ENCODE measurements at places on chromosomes 13 and 19.

DNA sequence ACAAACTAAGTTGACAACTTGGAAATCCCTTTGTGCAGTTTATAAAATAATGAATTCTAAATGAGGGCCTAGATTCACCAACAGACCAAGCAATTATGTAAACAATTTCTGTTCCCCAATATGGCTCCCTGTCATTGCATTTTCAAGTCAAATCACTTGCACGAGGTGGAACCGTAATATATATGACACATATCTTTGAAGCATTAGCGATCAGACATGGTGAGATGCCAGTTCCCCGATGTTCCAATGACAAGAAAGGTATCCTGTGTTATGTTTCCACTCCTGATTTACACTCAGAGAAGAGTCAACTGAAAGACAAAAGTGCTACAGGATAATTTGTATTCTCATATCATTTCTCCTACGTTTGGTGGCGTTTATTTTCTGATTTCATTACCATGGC lies 108.5 kb upstream of the TDRD3 start:
- DNase-seq: no peak

DNA sequence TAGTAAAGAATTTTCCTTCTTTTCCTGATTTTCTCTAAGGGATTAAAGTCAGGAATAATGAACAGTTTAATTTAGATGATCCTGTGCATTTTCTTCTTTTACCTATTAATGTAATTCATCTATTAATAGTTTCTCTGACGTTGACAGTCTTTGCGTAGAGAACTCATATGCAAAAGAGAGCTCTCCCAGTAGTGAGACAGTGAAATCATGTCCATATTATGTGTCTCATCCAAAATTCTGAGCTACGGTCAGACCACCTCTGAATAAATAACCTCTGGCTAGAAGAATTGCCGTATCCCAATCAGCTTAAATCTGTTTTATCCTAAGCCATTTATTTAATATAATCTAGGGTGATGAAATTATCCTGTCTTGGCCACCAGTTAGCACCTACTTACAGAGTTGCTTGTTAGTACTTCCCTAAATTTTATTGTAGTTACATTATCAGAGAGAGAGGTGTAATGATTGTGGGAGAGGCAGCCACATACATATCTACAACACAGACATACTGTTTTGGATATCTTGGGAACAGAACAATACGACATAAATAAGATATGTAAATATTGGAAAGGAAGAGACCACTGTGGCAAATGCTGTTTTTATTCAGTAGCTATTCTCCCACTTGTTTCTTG lies 30.7 kb downstream of the PDS5B start:
- no peak for DNase-seq

DNA sequence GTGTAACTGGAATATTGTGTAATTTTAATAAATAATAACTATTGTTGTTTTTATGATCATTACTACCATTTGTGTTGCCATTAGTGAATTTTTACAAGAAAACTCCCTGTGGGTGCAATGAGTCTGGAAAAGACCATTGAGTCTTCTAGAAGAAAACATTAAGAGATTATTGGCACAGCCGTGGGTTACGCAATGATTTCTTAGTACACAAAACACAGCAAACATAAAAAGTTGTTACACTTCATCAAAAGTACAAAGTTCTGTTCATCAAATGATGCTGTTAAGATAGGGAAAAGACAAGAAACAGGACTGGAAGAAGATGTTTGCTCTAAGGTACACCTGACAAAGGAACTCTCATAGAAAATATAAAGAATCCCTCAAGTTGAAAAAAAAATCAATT lies 41.6 kb downstream of the ZNF331 start:
- no peak for DNase-seq

DNA sequence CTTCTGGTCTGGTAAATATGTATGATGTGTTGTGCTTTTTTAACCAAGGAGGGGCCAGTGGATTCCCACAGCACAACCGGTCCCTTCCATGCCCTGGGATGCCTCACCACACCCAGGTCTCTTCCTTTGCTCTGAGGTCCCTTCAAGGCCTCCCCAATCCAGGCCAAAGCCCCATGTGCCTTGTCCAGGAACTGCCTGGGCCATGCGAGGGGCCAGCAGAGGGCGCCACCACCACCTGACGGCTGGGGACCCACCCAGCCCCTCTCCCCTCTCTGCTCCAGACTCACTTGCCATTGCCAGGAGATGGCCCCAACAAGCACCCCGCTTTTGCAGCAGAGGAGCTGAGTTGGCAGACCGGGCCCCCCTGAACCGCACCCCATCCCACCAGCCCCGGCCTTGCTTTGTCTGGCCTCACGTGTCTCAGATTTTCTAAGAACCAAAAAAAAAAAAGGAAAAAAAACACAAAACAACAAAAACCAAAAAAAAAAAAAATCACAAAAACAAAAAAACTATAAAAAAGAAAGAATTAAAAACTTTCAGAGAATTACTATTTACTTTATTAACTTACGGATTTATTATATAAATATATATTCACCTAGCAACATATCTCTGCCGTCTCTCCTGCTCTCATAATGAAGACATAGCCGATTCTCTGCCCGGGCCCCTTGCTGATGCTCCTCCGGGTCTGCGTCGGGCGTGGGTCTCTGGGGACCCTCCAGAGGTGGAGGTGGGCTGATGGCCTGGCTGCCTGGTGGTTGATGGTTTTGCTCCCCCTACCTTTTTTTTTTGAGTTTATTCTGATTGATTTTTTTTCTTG lies 14.4 kb downstream of the CAPN12 start:
- DNase-seq: peak; percentile 46

DNA sequence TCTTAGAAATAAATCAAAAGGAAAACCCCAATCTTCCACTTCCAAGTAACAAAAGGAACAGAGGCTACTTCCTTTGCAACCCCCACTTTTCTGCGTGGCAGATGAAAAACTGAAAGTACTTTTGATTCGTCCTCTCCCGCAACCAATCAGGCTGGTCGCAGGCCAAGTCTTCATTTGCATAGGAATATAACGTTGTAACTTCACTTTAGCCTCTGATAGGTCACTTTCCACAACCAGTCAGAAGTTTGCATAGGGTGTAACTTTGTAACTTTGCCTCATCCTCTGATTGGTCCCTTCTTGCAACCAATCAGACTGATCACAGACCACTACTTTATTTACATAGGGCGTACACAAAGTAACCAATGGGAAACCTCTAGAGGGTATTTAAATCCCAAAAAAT lies 37.2 kb downstream of the TGDS start:
- DNase-seq: no peak

GRCh38 chr19:30446850-30447552 lies 74.8 kb downstream of the ZNF536 start:
- peak; percentile 2 for DNase-seq

GRCh38 chr19:1851654-1852580 lies 3.6 kb upstream of the REXO1 start:
- DNase-seq: no peak

DNA sequence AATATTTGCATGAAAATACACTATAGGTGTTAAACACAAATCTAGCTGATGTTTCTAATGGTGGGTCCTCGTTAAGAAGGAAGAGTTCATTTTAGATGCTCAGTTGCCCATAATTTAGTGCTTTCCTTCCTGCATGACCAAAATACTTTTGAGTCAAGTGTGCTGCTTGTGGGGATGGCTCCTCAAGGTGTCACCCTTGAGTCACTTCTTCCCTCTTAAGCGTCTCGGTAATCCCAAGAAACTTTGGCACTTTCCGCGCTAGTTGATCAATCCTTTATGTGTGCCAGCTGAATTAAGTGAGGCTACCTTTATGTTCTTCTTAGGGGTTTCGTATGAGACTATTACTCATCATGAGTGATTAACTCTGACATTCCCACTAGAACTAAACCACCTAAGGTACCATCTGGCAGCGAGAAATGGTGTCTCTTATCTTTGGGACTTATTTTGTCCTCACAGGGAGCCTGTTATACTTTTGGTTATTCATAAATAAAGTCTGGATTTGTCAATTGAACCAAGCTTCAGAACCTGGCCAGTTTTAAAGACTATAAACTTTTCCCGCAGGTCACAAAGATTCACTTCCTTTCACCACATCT lies 106.8 kb downstream of the NHLRC3 start:
- peak; percentile 28 for DNase-seq

GRCh38 chr13:53775807-53776206 lies 747.2 kb downstream of the OLFM4 start:
- DNase-seq: no peak

GRCh38 chr19:55678121-55678671 lies 3.2 kb downstream of the EPN1 start:
- DNase-seq: no peak

DNA sequence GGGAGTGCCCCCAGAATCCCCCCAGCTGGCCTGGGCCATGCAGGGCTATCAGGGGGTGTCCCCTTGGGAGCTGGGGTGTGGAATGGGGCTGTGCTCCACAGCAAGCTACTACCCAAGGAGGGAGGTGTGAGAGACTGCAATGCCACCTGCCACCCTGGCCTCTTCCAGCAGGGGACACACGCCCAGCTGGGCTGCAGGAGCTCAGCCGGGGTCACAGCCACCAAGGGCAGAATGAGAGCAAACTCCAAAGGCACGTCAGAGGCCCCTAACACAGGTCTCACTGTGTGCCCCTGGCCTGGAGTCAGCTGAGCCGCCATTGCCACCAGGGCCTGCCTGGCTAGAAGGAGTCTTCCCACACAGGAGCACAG lies 55.5 kb downstream of the MLLT1 start:
- DNase-seq: no peak

DNA sequence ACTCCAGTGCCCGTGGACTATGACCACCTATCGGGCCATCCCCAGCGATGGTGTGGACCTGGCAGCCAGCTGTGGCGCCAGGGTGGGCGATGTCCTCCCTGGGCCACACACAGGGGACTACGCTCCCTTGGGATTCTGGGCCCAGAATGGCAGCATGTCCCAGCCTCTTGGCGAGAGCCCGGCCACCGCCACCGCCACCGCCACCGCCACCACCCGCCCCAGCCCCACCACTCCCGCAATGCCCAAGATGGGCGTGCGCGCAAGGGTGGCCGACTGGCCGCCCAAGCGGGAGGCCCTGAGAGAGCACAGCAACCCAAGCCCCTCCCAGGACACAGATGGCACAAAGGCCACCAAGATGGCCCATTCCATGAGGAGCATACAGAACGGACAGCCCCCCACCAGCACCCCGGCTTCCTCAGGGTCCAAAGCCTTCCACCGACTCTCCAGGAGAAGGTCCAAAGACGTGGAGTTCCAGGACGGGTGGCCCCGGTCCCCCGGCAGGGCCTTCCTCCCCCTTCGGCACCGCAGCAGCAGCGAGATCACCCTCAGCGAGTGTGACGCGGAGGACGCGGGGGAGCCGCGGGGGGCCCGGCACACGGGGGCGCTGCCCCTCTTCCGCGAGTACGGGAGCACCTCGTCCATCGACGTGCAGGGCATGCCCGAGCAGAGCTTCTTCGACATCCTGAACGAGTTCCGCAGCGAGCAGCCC lies 142.3 kb downstream of the DPF1 start:
- DNase-seq: no peak

GRCh38 chr19:18179957-18180356 lies 6.3 kb downstream of the IFI30 start:
- DNase-seq: no peak

- DNase-seq: peak; percentile 3
These were observed 1707.6 kb upstream of the SLC10A2 start for GRCh38 chr13:104773775-104774174.

Data from HFFc6 (cell line).